ENCODE measurements at places on chromosomes 2 and 18.

- DNase-seq, result no peak
Observed at GRCh38 chr2:187549951-187550555, 4.2 kb downstream of the TFPI start.

GRCh38 chr2:43725711-43726246 lies 48.1 kb upstream of the DYNC2LI1 start:
- no peak for DNase-seq

DNA sequence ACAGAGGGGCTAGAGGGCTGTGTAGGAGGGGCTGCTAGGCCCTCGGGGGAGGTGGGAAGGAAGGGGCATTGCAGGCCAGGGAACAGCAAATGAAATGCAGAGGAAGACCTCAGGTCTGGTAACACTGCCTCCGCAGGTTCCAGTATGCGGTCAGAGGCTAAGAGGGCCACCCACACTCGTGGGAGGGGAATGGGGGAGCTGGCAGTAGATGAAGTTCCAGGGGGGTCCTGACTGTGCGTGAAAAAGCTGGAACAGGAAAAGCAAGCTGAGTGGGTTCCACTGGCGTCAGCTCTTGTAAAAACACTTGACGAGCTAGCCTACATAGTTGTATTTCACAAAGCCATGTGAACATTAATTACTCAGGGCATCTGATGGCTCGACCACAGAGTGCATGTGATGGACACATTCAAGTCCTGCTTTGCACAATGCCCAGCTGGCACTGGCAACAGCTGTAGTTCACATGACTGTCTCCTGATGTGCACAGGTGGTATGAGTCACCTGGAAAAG lies 29.0 kb upstream of the PTPN4 start:
- DNase-seq, result no peak

- no peak for DNase-seq
Observed at GRCh38 chr2:206978746-206979145, 39.4 kb downstream of the CPO start.

DNA sequence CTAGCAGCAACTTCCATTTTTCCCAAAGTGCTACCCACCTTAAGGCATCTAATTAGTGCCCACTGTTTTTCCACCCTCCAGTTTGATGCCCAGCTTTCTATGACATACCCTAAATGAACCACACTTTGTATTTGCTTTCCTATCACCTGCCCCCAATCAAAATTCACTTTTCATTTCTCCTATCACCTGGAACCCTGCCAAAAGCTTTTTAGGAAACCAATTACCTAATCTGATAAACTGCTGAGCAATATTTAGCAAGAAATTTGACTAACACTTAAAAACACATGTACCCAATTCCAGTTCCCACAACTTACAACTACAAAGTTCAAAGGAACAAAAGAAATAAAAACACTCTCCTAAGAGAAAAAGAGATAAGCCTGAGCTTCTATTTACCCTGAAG lies 71.7 kb downstream of the IKZF2 start:
- DNase-seq, result no peak

GRCh38 chr2:86001326-86001725 lies 104.4 kb downstream of the POLR1A start:
- DNase-seq, result no peak

- no peak for DNase-seq
Observed at GRCh38 chr18:36636237-36636817, 192.5 kb downstream of the TPGS2 start.

DNA sequence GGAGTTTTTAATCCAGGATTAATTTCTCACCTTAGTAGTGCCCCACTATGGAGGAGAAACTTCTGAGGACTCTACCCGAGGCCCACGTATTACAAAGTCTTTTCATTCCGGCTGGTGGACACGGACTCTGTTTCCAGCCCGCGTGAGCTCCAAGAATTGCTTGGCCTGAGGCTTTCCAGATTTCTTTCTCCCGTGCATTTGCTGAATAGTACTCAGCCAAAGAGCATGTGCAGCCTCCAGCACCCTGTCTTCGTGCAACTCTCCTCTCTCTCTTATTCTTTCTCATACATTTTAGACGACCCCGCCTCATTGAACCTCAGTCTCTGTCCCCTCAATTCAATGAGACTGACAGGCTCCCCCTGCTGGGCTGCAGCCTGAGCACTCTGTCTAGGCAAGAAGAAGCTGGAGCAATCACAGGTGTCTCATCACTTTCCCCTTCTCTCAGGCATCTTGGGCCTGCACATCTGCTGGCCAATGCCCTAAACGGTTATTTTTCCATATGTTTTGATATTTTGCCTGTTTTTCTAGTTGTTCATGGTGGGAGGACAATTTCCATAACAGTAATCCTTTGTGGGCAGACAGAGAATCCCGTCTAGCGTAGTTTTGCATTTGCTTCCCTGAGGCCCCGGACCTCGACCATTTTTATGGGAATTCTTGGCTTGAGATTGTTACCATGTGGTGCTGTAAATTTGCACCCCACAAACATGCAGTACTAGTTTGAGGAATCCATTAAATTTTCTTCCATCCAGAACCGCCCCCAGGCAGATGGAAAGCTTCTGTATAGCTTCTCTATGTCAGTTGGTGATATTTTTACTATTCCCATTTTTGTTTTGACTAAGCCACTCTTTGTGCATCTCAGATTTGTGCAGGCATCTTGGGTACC lies 50.1 kb upstream of the LPIN2 start:
- peak; percentile 51 for DNase-seq

DNA sequence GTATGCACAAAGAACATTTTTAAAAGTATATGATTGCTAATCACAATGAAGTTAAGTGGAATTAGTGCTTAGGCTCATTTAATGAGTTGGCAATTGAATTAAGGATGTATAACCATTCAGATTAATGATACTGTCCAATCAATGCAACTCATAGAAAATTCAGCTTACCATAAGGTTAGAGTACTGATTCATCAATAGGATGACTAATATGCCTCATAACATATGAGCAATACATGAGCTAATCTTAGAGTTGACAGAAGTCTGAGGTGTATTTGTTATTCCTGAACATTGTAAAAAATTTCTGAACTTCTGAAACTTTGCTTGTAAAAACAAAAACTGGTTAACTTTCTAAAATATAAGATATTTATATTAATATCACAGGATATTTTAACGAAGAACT lies 118.3 kb upstream of the NETO1 start:
- DNase-seq, result no peak

- no peak for DNase-seq
Observed at GRCh38 chr2:15354596-15355366, 206.4 kb downstream of the NBAS start.

DNA sequence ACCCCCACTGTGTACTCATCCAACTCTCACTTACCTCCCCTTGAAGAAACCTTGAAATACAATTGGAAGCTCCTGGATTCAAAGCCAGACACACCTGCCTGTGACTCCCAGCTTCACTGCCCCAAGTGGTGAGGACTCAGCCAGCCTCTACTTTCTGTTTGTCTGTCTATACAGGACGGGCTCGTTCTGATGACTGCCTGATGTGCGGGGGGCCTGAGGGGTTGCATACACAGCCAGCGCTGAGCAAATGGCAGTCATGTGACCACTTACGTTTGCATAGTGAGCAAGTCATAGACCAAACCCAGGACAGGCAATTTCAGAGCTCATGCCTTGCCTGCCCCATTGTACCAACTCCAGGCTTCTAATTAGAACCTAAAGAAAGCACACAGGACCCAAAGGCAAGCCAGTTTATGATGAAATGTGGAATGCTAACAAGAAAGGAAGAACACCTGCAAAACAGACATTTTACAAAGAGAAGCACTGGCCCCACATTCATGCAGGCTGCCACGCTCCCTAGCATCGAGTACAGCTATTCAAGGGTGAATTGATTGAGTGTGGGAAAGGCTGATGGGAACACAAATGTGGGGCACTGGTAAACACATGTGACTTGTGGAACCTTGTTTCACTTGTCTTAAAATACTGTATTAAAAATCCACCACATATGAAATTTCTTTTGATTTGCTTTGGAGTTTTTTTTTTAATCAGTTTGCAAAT lies 137.8 kb downstream of the LNPK start:
- DNase-seq, result no peak

- DNase-seq, result no peak
Observed at GRCh38 chr18:11108947-11109346, 40.4 kb downstream of the PIEZO2 start.

GRCh38 chr18:75054046-75054445 lies 154.9 kb downstream of the PTGR3 start:
- DNase-seq, result no peak

GRCh38 chr2:128637481-128638155 lies 318.9 kb upstream of the HS6ST1 start:
- no peak for DNase-seq

GRCh38 chr18:10059610-10060468 lies 146.0 kb downstream of the VAPA start:
- DNase-seq, result no peak

- DNase-seq, result no peak
Observed at GRCh38 chr2:234091432-234091879, 41.0 kb downstream of the SPP2 start.

GRCh38 chr18:46877329-46877987 lies 39.8 kb downstream of the PIAS2 start:
- DNase-seq, result no peak

DNA sequence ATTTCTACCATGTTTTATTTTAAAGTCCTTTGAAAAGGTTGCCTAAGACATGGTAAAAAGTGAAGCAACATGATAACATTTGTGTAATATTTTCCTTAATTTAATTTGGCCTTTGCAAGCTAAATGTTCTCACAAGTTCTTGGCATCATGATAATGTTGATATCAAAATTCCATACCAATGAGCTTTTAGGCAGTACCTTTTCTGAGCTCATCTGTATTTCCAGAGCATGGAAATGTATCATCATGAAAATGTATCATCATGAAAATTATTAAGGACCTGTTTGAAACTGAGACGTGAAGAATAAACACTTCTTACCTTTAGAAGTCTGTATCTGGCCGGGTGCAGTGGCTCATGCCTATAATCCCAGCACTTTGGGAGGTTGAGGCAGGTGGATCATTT lies 73.8 kb downstream of the VWC2L start:
- DNase-seq, result no peak

GRCh38 chr2:96877631-96878092 lies 7.8 kb upstream of the SEMA4C start:
- no peak for DNase-seq

- DNase-seq, result no peak
Observed at GRCh38 chr2:197242719-197243118, 67.9 kb downstream of the ANKRD44 start.

All from neuronal stem cell (in vitro differentiated cells).